Stimulated activated CD4-positive, alpha-beta T cell treated with anti-CD3 and anti-CD28 coated beads, Interleukin-12 subunit alpha, Interleukin-12 subunit beta, amount 100 ng/mL, for 24 hours (primary cell): ENCODE measurements at places on chromosomes 7 and 10.

DNA sequence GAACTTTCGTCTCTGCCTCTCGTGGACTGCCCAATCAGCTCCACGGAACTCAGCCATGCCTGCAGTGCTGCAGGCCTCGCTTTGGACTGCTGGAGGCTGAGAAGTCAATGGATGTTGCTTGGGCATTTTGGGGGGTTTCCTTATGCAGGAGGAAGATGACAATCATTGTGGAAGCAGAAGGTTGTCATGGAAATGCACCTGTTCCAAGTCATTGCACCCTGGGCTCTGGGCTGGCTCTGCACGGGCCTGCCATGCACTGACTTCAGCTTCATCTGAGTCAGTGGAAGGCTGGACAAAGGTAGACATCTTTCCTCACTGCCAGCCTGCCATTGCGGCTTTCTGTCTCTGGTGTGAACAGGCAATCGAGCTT lies 217.3 kb downstream of the RPS24 start:
- no peak for DNase-seq

DNA sequence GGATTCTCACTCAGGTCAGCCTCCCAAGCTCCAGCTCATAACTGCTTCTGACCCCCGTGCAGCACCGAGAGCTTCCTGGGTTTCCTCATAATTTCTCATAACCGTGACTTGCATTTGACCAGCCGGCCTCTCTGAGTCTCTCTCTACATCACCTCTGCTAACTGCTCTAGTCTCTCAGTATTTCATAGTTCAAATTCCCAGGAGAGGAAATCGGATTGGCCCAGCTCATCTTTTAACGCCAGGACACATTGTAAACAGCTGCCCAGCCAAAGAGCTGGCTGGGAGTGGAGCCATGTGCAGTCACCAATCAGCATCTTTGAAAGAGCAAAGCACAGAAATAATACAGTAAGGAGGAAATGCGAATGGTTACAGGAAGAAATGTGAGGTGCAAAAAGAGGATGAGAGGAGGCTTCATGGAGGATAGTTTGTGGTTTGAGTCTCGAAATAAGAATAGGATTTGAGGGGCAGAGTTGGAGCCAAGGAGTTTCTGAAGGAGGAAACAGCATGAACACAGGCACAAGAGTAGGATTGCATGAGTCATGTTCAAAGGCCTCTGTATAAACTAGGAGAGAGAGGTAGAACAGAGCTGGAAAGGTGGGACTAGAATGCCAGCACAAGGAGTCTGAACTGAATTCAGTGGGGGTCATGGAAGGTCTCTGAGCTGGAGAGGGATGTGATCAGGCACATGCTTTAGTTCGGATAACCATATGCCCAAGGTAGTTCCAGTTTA lies 15.2 kb upstream of the LBX1 start:
- DNase-seq, result no peak

GRCh38 chr7:157686285-157686894 lies 349.6 kb downstream of the DNAJB6 start:
- DNase-seq, result no peak

DNA sequence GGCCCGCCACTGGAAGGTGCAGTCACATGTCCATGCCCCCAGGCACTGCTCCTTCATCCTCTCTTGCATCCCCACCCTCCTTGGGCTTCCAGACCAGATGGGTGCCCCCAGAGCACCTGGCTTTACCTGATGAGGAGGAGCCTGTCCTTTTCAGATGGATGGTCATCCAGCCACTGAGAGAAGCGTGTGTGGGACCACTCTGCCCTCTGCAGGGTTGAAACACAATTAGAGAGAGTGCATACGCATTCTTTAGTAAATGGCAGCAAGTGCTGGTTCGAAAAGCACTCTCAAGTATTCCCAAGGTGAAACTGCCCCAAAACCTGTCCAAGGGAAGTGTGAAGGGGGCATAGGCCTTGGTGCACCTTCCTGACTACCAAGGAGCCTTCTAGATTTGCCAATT lies 41.6 kb downstream of the HBP1 start:
- no peak for DNase-seq

GRCh38 chr7:17580141-17580540 lies 281.7 kb downstream of the AHR start:
- DNase-seq, result no peak
